ENCODE measurements at places on chromosomes 12 and 14. TPM values are rescaled to one million over a fixed set of nuclear protein-coding genes. Genes with fewer than 3 reads are reported as not detected.

DNA sequence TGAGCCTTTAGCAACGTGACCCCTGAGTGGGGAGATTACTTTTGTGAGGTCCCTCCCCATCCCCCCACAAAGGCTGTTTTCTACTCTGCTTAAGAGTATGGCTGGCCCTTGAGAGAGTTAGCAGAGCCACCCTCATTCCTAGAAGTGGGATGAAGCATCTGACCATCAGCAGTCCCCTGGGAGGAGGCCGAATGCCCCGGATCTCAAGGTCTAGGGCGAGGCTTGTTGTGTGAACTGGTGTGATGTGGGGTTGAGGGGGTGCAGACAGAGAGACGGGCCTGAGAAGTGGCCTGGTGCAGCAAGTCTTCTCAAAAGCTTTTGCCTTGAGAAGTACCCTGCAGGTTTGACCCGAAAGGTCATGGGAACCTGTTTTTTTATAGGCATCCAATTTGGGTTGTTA, 153.0 kb upstream of the FKBP4 start:
- H3K27me3 ChIP-seq = peaks cover 25% of the 10 kb centered on the region
- DNase-seq = no peak
- H3K36me3 ChIP-seq = no peaks in the 10 kb centered on the region
- H3K27ac ChIP-seq = no peak overlapping the region
- no peak overlapping the region for H3K4me3 ChIP-seq

DNA sequence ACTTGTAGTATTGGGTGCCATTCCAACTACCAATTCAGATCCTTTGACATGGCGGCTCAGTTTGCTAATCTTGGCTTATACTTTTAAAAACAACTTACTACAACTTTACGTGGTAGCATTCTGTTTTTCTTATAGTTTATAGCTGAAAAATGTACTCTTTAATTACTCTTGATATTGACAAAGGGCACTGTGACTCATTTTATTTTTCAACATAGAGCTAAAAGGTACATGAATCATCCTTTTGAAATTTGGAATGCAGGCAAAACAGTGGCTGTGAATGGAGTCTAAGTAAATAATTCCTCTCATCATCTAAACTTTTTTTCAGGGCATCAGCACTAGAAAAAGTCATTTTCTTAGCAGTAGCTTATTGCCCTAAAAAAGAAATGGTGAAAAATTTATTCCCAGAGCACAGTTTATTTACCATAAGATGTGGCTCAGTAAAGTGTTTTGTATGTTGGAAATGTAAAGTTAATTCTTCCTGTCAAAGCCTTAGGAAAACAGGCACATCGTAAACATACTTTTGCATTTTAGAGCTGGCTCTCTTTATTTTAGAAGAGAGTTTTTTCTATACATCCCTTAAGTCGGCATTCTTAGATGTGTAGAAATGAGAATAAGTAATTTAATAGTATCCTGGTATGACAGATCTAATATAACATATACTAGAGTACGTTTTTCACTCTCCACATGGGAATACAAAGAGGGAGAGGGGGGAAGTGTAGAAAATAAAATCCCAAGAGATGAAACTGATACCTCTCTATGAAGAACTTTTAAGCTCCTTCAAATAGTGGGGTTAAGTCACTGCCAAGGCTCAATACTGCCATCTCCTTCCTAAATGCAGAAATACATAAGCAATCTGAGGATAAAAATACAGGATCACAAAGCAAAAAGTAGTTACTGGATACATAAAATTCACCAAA, 55.2 kb downstream of the SLC25A21 start:
- H3K27ac ChIP-seq = no peak overlapping the region
- H3K4me1 ChIP-seq = peaks cover 3% of the 10 kb centered on the region
- DNase-seq = no peak
- no peak overlapping the region for H3K4me3 ChIP-seq

DNA sequence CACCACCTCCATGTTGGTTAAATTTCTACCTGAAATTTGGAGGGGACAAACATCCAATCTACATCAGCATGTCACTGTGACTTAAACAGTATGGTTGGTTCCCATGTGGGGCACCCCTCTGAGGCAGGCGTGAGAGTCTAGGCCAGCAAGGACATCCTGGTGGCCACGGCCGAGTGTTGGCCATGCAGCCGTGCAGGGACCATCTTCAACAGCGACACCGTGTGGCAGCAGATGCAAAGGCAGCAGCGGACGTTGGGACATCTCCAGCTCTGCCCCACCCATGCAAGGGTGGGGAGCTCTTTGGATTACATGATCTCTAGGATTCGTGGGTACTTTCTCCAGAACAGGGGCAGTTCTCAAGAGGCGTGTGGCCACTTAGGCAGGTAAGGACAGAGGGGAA, 49.8 kb downstream of the NOC4L start:
- DNase-seq = no peak
- no peaks in the 10 kb centered on the region for H3K36me3 ChIP-seq
- peaks cover 55% of the 10 kb centered on the region for H3K27me3 ChIP-seq
- no peak overlapping the region for H3K4me3 ChIP-seq
- H3K4me1 ChIP-seq = peaks cover 2% of the 10 kb centered on the region

DNA sequence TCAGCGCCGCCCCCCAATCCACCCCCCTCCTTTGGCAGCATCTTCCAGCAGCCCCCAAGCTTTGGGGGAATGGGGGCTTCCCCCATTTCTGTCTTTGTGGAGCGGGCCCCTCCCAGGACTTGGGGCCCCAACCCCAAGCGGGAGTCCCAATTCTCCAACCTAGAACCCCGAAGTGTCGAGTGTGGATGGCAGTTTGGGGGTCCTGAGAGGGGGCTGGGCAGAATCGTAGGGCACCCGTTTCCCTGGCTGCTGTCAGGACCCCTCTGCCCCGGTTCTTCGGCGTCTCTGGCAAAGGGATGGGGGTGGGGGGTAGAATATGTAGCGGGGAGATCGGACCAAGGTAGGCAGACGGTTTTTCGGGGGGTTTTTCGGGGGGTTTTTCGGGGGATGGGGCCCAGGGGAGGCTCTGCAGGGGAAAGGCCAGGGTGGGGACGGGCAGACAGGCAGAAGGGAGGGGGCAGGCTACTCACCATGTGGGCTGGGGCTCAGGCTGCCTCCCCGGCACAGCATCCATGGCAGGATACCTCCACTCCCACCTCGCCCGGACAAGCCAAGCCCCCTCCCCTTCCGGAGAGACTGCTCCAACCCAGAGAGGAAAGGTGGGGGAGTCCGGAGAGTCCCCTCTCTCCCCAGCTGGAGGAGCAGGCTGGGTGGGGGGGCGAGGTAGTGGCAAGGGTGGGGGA, 739 bp downstream of the JPH4 start:
- H3K27ac ChIP-seq = no peak overlapping the region
- no peak overlapping the region for H3K4me3 ChIP-seq
- H3K27me3 ChIP-seq = peaks cover 72% of the 10 kb centered on the region
- DNase-seq = no peak
- H3K4me1 ChIP-seq = peaks cover 2% of the 10 kb centered on the region

- H3K27me3 ChIP-seq = peaks cover 6% of the 10 kb centered on the region
- H3K4me3 ChIP-seq = no peak overlapping the region
- no peaks in the 10 kb centered on the region for H3K36me3 ChIP-seq
- H3K27ac ChIP-seq = no peak overlapping the region
- no peak for DNase-seq
- H3K4me1 ChIP-seq = no peaks in the 10 kb centered on the region
Measured at GRCh38 chr12:10557329-10557728, 51.6 kb downstream of the EIF2S3B start.

- no peak overlapping the region for H3K27ac ChIP-seq
- no peak for DNase-seq
- H3K4me1 ChIP-seq = peaks cover 33% of the 10 kb centered on the region
- no peaks in the 10 kb centered on the region for H3K27me3 ChIP-seq
Measured at GRCh38 chr12:106127338-106128126, 11.2 kb downstream of the NUAK1 start.

DNA sequence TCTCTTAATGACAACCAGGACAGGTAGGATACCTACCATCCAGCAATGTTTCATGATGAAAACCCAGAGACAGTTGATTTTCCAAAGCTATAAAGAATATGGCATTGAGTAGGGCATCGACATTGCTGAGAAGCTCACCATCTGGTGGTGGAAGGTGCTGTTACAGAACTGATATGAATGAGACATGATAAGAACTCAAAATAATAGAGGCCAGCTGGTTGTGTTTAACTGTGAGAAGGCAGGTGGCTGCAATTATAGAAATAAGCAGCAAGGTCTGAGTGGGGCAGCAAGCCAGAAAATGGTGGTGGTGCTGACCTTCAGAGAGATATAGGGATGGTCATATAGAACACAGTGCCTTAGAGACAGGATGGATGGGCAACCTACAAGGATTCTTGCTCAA, 449.7 kb downstream of the BTG1 start:
- DNase-seq = no peak
- no peak overlapping the region for H3K4me3 ChIP-seq
- H3K4me1 ChIP-seq = peaks cover 2% of the 10 kb centered on the region
- H3K27me3 ChIP-seq = no peaks in the 10 kb centered on the region
- H3K27ac ChIP-seq = no peak overlapping the region
- H3K36me3 ChIP-seq = no peaks in the 10 kb centered on the region

DNA sequence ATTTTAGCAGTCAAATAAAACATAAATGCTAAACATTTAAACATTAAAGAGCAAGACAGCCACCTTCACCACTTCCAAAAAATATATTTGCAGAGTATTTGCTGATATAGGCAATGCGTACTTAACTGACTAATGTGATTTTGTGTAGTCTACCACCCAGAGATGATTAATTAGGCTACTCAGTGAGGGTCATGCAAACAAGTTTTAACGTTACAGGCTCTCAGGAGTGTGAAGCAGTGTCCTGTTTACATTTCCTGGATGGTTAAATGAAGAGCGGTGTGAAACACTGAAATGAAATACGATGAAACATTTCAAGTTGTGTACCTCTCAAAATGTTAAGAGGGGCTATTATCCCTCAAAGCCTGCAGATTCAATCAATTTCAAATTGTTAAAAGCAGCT, 165.8 kb upstream of the LRIG3 start:
- H3K4me1 ChIP-seq = peaks cover 33% of the 10 kb centered on the region
- DNase-seq = no peak
- H3K27me3 ChIP-seq = no peaks in the 10 kb centered on the region
- no peak overlapping the region for H3K4me3 ChIP-seq
- no peaks in the 10 kb centered on the region for H3K36me3 ChIP-seq

DNA sequence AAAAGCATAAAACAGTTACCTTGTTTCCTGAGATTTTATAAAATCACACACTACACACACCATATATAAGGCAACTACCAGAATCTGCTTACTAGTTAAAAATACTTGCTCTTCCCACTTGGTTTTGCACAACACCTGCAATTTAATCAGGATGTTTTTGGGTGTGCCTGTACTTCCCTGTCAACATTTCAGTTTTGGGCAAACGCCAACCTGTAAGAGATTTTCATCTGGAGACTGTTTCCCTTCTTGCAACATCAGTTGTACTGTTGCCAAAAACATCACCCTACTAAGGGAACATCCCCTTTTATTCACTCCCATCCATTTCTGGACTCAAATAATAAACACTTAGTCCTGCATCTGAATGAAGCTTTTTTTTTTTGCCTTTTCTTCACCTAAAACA, 172.3 kb downstream of the DUSP6 start:
- no peak overlapping the region for H3K27ac ChIP-seq
- no peaks in the 10 kb centered on the region for H3K27me3 ChIP-seq
- no peak overlapping the region for H3K4me3 ChIP-seq
- peaks cover 4% of the 10 kb centered on the region for H3K4me1 ChIP-seq
- no peak for DNase-seq

Gene CHGA
- 1,495 TPM for total RNA-seq

Gene KRT3
- not detected for total RNA-seq

Gene TTC6
- total RNA-seq = 46.7 TPM

Gene GLIPR1L1
- total RNA-seq = not detected

Gene TAS2R50
- 2.7 TPM for total RNA-seq

Gene APOF
- total RNA-seq = not detected

Gene SERPINA10
- total RNA-seq = 2.6 TPM

Gene TSPAN11
- total RNA-seq = 17.5 TPM
